ENCODE measurements at places on chromosomes 7 and 10.

DNA sequence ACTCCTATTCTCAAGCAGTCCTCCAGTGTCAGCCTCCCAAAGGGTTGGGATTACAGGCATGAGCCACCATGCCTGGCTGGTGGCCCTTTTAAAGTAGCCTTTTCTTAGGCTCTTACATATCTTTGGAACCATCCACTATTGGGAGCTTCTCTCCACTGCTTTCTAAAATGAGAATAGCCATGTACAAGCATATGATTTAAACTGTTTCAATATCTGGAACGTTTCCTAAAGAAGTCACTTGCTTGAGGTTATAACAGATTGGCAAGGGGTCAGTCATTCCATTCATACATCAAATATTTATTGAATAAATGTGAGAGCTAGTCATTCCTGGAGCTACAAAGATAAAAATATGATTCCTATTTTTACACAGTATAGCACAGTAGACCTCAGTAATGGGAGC, 97.4 kb upstream of the LRGUK start:
- no peaks in the 10 kb centered on the region for H3K4me1 ChIP-seq
- no peak overlapping the region for H3K27ac ChIP-seq
- no peaks in the 10 kb centered on the region for H3K27me3 ChIP-seq
- no peak for DNase-seq

- H3K36me3 ChIP-seq: peaks cover 29% of the 10 kb centered on the region
- H3K27me3 ChIP-seq: no peaks in the 10 kb centered on the region
- DNase-seq: no peak
- H3K4me1 ChIP-seq: no peaks in the 10 kb centered on the region
- no peak overlapping the region for H3K4me3 ChIP-seq
- H3K27ac ChIP-seq: no peak overlapping the region
Observed at GRCh38 chr10:97353945-97354344, 19.4 kb upstream of the FRAT2 start.

- H3K4me1 ChIP-seq: no peaks in the 10 kb centered on the region
- H3K36me3 ChIP-seq: no peaks in the 10 kb centered on the region
- DNase-seq: peak; percentile 17
Observed at GRCh38 chr10:65793738-65794425, 1132.0 kb upstream of the LRRTM3 start.

- peak; percentile 39 for DNase-seq
- no peak overlapping the region for H3K27ac ChIP-seq
- H3K4me1 ChIP-seq: peaks cover 8% of the 10 kb centered on the region
- H3K4me3 ChIP-seq: no peak overlapping the region
Observed at GRCh38 chr10:78852466-78853240, 216.1 kb upstream of the ZMIZ1 start.

DNA sequence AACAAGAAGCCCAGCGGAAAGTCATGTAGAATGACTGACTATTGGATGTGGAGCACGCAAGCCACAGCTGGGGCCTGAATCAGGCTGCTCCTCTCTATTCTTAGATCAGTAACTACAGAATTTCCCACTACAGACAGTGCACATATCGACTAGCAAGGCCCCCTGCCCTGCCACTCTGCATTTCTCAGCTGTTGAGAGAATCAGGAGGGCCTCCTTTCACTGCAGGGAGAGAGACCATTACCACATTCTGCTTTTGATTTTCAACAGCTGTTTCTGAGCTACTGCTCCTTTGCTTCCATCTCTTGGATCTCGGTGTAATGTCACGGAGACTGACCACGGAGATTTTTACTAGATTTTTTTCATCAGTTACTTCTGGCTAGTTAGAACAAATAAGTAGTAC, 73.8 kb downstream of the PON1 start:
- DNase-seq: no peak
- H3K27me3 ChIP-seq: no peaks in the 10 kb centered on the region
- peaks cover 6% of the 10 kb centered on the region for H3K4me1 ChIP-seq
- H3K4me3 ChIP-seq: no peak overlapping the region
- H3K36me3 ChIP-seq: no peaks in the 10 kb centered on the region
- H3K27ac ChIP-seq: no peak overlapping the region

- DNase-seq: no peak
- no peaks in the 10 kb centered on the region for H3K4me1 ChIP-seq
- no peaks in the 10 kb centered on the region for H3K27me3 ChIP-seq
- H3K4me3 ChIP-seq: no peak overlapping the region
Observed at GRCh38 chr7:66430164-66430545, 198.5 kb upstream of the KCTD7 start.

GRCh38 chr7:108802650-108803049, 233.0 kb downstream of the DNAJB9 start:
- no peak for DNase-seq
- no peaks in the 10 kb centered on the region for H3K4me1 ChIP-seq

DNA sequence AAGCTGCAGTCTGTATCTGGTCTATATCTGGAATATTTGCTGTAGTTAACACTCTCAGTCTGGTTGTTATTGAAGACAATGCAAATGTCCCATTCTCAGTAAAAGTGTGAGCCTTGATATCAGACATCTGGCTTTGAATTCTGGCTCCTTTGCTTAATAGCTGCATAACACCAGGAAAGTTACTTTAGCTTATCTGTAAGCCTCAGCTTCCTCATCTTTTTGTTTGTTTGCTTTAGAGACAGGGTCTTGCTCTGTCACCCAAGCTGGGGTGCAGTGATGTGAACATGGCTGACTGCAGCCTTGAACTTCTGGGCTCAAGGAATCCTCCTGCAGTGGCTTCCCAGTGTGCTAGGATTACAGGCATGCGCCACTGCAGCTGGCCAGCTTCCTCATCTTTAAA, 41.3 kb downstream of the CNNM2 start:
- no peaks in the 10 kb centered on the region for H3K36me3 ChIP-seq
- no peak overlapping the region for H3K27ac ChIP-seq
- no peaks in the 10 kb centered on the region for H3K27me3 ChIP-seq
- no peaks in the 10 kb centered on the region for H3K4me1 ChIP-seq

GRCh38 chr10:93954299-93954698, 39.4 kb upstream of the PLCE1 start:
- no peaks in the 10 kb centered on the region for H3K36me3 ChIP-seq
- no peaks in the 10 kb centered on the region for H3K4me1 ChIP-seq
- no peak overlapping the region for H3K4me3 ChIP-seq
- no peak overlapping the region for H3K27ac ChIP-seq
- no peaks in the 10 kb centered on the region for H3K27me3 ChIP-seq

DNA sequence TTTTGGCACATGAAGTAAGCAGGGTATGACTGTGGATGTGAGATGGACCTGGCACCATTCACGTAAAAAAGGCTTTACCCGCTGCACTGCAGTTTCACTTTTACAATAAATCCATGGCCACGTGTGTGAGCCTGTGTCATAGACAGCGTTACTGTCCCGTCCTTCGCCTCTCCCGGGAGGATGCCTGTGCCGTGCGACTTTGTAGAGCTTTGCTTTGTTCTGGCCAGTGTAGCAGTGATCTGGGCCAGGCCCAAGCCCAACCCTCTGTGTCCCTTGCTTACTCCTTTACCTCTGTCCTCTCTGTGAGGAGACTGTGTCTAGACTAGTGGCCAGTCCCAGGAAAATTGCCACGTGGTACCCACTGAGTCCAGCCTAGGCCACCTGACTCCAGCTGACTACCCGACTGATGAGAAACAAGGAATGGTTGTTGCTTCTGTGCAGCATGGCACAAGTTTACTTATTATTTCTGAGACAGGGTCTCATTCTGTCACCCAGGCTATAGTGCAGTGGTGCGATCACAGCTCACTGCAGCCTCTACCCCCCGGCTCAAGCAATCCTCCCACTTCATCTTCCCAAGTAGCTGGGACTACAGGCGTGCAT, 48.1 kb downstream of the JAKMIP3 start:
- DNase-seq: peak; percentile 16
- H3K4me3 ChIP-seq: no peak overlapping the region
- H3K27me3 ChIP-seq: no peaks in the 10 kb centered on the region
- H3K27ac ChIP-seq: no peak overlapping the region

- peaks cover 6% of the 10 kb centered on the region for H3K4me1 ChIP-seq
- H3K4me3 ChIP-seq: no peak overlapping the region
- H3K27ac ChIP-seq: peak overlapping the region; percentile 95
Observed at GRCh38 chr7:128841921-128842673, 11.9 kb downstream of the FLNC start.

DNA sequence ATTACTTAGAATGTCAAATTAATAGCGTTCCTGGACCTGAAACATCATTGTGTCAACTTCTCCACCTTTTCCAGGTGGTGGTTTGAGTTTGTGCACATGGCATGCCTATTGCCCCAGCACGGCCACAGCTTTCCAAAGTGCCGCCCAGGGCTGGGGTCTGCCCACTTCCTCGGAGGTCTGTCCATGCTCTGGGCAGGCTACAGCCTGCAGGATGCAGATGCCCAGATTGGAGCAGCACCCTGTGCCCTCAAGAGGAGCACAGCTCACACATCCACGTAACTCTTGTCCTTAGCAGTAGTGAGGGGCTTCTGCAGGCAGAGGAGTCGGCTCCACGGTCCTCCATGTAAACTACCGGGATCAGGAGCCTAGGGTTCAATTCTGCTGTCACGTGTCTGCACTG, 238.6 kb downstream of the EBF3 start:
- H3K4me3 ChIP-seq: no peak overlapping the region
- no peaks in the 10 kb centered on the region for H3K36me3 ChIP-seq
- H3K27me3 ChIP-seq: no peaks in the 10 kb centered on the region
- no peak overlapping the region for H3K27ac ChIP-seq
- H3K4me1 ChIP-seq: no peaks in the 10 kb centered on the region
- DNase-seq: no peak
